ENCODE measurements at places on chromosomes 5 and 9.

DNA sequence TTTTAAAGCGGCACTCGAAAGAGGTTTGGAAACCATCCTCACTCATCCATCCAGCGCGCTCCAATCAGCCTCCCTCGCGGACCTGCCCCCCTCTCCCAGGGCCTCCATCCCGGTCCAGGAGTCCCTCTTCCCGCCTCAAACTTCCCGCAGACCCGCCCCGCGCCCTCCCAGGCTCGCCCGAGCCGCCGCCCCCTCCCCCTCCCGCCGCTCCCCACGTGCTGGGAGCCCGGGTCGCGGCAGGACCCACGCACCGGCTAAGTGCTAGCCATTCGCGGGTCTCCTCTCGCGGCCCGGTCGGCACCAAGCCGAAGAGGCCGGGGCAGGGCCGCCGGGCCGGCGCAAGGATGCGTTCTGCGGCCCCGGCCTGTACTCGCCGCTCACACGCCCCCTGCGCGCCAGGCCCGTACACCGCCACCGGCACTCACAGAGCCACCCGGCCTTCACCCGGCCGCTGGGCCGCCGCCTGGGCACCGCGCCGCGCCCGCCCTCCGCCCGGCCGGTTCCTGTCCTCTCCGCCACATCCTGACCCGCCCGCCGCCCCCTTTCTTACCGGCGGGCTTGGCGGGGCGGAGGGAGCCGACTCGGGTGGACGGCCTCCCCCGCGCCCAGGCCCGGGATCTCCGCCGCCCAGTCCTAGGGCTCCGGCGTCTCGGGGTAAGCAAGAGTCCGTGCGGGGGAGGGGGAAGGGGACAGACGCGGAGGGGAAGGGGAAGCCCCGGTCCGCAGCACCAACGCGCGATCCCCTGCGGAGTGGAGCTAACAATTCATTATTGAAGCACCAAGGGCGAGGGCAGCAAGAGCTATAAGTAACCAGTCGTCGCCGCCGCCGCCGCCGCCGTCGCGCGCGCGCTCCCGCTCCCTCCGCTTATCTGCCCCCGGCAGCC, 576 bp downstream of the CHD1 start:
- peak; percentile 54 for DNase-seq

- DNase-seq = peak; percentile 69
Measured at GRCh38 chr9:135343837-135344522, 135.6 kb upstream of the PPP1R26 start.

GRCh38 chr9:95044731-95045508, 272.6 kb downstream of the FANCC start:
- DNase-seq = no peak

DNA sequence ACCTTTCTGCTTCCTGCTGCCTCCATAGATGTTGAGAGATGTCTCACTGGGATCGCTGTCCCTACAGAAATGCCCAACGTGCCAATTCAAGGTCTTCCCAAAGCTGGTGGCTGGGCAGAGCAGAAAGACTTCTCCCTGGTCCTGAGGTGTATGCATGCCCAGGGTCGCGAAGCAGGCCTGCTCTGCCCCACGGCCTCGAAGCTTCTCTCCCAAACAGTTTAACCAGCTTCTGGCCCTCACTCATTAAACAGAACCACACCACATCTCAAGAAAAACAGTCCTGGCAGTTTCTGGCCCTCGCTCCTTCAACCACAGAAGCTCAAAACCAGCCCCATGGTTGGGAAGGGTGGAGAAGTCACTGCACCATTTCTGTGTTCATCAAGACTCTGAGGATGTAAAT, 14.7 kb upstream of the SMIM32 start:
- no peak for DNase-seq

DNA sequence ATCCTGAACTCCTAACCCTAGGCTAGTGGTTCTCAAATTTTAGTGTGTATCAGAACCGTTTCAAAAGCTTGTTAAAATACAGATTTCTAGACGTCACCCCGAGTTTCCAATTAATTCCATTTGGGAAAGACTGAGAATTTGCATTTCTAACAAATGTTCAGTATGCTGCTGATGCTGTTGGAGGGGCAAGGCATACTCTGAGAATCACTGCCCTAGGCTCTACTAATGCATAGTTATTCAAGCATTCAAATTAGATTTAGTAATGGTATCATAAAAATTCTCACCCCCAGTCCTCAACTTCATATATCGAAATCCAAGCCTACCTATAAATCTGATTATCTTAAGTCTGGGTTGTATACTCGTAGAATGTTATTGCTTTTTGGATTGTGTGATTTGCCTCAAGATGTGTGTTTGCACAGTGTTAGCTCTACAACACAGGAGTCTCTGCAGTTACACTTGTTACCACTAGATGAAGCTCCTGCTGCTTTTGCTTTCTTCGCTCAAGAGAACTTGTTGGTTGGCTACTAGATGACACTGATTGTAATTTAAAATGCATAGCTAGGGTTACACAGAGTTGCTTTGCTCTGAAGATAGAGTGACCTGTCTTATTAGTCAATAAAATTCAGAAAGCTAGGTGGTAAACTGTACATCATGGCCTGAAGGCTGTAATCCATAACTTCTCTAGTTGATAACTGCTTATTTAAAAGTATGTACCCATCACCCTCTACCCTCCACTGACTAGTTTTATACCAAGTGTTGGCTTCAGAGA, 7.5 kb upstream of the ERAP2 start:
- DNase-seq = peak; percentile 30

GRCh38 chr5:126376443-126376842, 46.8 kb upstream of the GRAMD2B start:
- DNase-seq = no peak

- DNase-seq = no peak
Measured at GRCh38 chr9:94903961-94904421, 177.5 kb downstream of the AOPEP start.

DNA sequence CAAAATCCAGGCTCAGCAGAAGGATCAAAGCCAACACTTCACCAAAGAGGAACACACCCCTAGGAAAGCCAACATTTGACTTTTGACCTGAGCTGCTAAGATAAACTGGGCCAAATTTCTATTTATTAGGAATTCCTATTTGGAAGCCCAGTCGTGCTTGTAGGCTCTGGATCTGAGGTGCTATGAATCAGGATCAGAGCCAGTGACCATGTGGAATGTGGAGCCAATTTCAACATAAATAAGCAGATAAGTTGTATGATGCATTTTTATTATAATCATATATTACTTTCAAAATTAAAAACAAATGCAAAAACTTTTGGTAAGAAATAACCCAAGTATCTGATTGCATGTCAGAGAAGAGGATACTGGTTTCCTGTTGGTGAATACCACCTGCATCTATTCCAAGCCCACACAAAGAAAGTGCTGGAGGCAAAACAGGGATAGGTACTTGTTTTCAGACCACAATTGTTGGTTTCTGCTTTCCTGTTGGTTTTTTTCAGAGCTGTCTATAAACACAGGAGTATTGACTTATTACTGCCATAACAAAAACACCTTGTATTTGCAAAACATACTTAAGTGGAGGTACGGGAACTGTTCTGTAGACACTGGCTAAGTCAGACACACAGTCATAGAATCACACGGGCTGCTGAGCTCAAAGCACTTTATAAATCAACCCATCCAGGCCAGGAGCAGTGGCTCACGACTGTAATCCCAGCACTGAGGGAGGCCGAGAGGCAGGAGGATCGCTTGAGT, 52.8 kb downstream of the ARL15 start:
- no peak for DNase-seq

DNA sequence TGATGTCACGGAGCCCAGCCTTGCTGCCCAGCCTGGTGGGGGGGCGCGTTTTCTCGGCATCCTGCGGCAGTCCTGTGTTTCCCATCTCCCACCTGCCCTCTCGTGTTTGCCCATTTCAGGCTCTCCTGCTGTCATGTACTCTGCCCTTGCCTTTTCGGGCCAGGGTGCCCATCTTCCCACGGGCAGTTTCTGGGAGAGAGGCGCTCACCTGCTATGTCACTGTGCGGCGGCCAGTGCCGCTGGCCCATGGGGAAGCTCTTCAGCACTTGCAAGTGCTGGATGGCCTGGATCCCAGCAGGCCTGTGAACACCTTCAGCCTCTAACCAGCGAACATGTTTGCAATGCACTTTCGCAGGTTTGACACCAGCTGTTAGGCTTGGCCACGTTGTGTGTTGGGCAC, 33.5 kb downstream of the SRD5A1 start:
- DNase-seq = no peak

DNA sequence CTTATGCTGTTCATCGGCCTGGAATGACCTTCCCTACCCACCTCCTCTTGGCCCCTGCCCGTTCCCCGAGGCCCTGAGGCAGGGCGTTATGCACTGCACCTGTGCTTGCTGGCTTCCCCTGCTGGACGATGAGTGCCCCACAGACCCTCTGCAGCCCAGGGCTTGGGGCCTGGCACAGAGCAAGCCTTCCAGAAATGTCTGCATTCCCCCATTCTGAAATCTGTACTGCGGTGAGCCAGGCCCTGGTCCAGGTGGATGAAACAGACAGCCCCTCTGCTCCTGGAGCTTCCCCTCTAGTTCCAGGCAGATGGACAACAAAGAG, 35.0 kb downstream of the UNC5A start:
- DNase-seq = no peak

DNA sequence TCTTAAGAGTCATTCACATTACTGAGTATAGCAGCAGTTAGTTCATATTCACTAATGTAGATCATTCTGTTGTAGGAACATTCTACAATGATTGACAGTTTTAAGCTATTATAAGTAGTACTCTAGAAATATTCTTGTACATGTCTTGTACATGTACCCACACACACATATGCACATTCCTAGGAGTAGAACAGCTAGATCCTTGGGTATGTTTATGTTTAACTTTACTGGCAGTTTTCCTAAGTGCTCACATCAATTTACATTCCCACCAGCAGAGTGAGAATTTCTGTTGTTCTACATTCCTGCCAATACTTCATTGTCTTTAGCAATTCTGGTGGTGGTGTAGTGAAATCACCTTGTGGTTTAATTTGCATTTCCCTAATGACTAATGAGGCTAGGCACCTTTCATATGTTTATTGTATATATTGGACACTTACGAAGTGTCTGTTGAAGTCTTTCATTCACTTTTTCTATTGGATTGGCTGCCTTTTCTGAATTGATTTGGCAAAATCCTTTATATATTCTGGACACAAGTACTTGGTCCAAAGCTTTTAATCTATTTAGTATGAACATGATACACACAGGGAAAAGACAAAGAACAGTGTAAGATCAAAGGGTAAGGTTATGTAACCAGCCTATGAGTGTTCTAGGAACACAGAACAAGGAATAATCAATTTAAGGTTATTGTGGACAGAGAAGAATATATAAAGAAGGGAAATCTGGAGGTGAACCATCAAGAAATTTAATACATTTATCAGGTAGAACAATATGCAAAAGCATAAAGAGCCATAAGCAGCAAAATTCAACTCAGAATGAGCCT, 95.6 kb downstream of the MLLT3 start:
- no peak for DNase-seq

GRCh38 chr5:130605234-130605633, 559.8 kb downstream of the HINT1 start:
- no peak for DNase-seq

DNA sequence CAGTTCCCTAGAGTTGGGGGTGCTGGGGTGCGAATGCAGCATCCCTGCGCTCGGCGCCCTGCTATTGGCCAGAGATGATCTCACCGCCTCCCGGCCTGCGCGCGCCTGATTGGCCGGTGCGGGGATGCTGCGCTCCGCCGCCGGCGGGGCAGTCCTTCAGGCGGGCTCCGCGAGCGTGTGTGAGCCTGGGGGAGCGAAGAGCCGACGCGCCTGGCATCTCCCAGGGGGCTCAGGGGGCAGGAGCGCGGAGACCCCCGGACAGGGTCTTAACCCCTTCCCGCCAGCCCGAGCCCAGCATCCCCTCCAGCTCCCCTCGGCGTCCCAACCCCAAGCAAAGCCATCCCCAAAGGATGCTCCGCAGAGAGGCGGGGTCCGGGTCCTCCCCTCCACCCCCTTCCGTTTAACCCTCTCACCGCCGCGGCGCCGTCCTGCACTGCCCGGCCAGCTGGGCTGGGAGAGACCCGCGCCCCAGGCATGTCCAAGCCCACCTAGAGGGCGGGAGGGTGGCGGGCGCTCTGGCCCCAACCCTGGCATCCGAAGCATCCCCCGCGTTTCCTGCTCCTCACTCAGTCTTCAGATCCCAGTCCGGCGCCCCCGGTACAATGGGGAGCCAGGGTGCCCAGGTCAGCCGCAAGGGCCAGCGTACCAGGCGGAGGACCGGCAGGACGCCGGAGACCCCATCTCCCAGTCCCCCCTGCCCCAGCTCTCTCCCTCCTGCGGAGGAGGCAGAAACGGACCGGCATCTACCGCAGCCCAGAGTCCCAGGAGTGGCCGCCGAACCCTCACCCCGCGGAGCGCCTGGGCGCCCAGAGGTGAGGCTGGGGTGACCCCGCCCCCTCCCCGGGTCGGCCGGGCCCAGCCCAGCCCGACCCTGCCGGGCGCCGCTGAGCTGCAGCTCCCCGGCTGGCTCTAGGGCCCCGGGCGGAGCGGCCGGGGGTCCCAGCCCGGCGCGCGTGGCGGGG, 19.3 kb upstream of the TOR2A start:
- DNase-seq = peak; percentile 82

DNA sequence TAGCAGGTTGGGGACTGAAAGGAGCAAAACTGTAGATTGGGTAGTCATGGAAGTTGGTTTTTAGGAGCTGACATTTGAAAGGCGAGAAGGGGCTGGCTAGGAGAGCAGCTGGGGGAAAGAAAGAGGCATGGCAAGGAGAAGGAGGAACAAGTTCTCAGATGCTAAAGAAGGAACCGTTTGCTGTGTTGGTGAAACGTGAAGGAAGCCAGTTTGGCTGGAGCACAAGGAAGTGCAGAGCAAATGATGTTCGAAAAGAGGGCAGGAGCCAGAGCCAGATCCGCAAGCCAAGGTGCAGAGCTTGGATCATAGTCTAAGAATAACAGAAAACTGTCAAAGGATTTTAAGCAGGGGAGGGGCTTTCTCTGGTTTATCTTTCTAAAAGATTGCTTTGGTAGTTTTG, 276.6 kb downstream of the ASTN2 start:
- no peak for DNase-seq

GRCh38 chr9:130905125-130905901, 8.7 kb upstream of the QRFP start:
- no peak for DNase-seq

DNA sequence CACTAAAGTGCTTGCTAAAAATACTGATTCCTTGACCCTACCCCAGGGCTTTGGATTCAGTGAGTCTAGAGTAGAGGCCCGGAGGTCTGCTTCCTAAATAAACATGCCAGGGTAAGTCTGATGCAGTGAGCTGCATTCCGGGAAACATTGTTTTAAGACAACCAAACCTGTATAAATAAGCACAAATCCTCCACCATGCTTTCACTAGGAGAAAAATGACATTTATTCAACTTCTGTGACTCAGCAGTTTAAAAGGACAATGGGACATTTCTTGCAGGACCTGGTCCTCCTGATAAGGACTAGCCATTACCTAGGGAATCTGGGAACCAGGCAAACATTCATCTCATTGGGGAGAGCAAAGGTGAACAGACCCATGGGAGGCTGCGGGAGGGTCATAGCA, 335.3 kb downstream of the MLLT3 start:
- DNase-seq = no peak

DNA sequence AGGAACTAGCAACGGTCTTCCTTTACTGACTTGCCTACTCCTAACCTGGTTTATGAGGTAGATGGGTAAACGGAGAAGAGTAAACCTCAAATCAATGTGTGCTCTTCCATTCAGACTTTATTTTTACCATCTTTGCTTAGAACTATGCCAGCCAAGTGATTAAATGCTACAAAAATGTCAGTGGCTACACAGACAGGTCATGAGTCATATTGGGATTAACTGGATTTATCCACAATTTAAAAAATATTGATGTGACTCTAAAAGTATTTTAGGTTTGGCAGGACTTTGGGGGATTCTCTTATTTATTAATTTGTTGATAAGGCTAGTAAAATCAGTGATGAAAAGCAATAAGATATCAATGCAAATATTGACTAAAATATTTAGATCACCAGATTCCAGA, 275.0 kb downstream of the PLK2 start:
- no peak for DNase-seq

GRCh38 chr9:110284211-110284844, 28.0 kb upstream of the TXN start:
- DNase-seq = no peak
